ENCODE measurements at places on chromosomes 12 and 14.

- DNase-seq, result no peak
These were observed 173.4 kb downstream of the KITLG start for GRCh38 chr12:88406905-88407304.

DNA sequence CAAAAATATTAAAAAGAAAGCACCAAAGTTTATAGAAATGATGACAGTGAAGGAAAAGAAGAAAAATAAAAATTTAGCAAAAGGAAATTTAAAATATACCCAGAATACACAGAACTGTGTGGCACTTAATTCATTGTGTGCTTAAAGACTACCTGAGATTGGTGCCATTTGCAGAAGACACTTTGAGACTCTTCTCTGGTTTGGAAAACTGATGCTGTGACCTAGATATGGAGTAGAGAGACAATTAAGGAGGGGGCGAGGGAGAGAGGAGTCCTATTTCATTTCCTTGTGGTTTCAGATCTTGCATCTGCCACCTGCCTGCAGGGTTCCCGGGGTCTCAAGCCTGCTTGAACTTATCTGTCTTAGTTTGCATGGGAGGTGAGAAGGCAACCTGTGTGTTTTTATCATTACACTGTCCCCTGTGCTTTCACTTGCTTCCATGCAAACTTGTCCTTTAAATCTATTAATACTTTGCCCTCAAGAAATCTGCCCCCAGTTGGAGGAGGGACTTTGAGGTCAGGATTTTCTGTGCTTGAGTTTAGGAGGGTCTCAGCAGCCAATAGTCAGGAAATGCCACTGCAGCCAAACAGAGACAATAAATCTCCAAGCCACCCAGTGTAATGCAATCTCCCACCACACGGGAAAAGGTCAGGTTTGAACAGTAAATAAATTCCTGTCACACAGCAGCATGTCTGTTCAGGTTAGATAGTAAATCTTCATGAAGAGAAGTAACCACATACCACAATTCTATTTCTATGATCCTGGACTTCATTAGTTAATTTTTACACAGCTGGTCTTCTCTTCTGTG lies 119.4 kb downstream of the CAND1 start:
- DNase-seq, result no peak

DNA sequence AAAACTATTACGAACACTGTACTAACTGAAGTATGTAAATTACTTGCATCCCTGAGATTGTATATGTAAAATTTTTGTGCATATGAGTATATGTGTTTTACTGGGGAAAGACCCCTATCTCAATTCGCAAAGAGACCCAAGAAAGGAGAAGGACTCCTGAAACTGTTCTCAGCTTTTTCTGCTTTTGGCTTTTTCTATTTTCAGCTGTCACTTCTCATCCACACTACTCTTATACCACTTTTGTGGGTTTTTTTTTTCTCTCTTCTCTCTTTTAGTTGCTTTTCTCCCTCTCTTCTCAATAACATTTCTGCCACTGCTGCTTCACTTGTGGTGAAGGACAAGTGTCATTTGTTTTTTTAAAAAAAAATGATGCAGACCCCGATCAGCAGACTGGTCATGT lies 39.8 kb downstream of the NIN start:
- no peak for DNase-seq

DNA sequence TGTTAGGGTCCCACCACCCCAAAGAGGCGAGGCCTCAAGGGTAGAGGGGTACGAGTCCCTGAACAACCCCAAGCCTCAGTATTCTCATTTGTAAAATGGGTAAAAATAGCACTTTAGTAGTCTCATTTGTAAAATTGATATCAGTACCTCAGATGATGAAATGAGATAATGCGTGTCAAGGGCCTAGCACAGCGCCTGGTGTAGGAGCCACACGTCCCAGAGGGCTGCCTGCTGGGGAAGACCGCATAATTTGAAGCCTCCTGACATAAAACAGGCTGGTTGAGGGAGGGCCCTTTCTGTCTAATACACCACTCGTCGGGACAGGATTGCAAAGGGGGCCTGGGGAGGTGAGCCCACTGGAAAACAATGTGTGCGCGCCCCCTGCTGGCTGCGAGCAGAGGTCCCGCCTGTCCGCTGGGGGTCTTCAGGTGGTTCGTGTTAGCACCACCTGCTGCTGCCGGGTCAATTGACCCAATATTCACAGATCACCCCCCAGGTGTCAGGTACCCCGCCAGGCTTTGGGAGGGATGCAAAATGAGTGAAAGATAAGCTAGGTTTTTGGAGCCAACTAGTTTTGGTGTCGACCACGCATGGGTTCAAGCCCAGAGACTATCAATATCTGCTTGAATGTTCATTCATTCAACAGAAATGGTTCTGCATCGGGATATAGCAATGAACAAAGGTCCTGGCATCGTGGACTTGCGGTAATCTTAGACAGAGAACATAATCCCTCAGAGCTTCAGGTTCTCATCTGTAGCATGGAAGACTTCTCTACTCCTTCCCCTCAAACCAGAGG lies 24.7 kb upstream of the IRF2BPL start:
- DNase-seq, result peak; percentile 69

- no peak for DNase-seq
These were observed 216.4 kb downstream of the SLC25A21 start for GRCh38 chr14:36955967-36956366.

DNA sequence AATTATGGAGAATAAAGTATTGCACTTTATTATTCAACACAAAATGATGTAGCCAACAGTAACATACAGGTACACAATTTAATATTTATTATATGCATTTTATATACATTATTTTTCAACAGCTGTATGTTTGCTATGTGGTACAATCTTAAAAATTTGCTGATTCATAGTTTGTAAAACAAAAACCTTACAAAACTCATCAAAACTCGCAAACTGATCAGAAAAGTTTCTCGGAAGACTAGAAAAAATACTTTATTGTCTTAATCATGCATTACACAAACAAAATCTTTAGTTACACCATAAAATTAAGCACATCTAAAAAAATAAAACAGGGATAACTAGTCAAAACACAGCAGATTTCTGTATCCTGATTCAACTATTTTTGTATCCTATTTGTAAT lies 19.5 kb downstream of the COCH start:
- DNase-seq, result no peak

DNA sequence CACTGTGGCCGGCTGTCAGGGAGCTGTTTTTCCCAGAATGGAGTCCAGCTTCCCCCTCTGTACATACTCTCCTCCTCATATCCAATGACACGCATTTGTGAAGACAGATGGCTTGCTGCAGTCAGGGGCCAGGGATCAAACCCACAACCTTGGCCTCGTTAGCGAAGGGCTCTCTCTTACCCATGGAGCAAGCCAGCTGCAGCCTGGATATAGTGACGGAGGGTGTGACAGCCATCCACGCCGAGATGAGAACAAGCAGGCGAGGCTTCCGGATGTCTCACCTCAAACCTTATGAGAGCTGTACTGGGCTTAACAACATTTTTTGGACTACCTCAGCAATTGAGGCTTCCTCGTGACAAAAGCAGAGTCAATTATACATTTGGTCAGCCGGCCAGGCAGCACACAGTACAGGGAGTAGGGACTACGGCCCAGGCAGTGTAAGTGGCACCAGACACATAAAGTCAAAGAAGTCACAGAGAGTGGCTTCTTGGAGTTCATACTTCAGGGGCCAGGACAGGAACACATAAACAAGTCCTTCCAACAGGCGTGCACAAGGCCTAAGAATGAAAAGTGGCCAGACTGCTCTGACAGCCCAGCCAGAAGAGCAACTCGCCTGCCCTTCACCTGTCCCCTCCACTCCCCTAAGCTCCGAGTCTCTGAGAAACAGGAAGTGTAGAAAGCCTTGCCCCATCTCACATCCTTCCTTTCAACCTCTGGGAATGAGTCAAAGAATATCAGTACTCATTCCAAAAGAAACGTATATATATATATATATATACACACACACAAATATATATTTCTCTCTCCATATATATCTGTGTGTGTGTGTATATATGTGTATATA lies 115.1 kb downstream of the TTC7B start:
- DNase-seq, result no peak

- DNase-seq, result no peak
These were observed 415.3 kb downstream of the SOX5 start for GRCh38 chr12:23534196-23534595.

DNA sequence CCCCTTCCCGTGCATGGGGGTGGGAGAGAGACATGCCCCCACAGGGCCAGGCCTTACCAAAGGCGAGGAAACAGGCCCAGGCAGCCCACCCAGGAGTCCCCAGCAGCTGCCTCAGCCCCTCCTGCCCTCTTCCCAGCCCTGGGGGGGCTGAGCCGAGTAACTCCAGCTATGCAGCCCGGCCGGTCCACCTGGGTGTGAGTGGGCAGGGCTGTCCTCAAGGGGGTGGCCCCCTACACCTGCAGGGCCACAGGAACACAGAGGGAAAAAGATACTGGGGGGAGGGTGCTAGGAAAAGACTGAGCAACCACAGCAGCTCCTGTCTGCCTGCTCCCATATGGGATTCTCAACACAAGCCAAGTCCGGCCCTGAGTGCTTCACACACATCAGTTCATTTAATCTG lies 7.6 kb downstream of the FIGNL2 start:
- no peak for DNase-seq

GRCh38 chr14:88496414-88496813 lies 58.4 kb downstream of the PTPN21 start:
- DNase-seq, result no peak

- no peak for DNase-seq
These were observed 35.9 kb downstream of the WNK1 start for GRCh38 chr12:788288-788687.

GRCh38 chr12:125734137-125734536 lies 668.9 kb downstream of the AACS start:
- no peak for DNase-seq

DNA sequence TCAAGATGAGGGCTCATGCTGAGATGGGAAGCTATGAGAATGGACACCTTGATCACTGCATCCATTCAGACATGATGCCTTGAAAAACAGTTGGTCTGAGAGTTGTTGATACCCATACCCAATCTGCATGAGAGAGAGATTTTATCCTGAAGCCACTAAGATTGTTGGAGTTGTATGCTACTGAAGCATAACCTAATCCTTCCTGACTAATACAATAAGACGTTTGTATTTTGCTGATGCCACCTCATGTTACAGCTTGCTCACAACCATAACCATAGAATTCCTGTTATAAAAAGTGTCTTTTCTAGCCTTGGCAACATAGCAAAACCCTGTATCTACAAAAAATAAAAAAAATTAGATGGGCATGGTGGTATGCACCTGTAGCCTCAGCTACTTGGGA lies 12.7 kb upstream of the SERPINA1 start:
- DNase-seq, result no peak

GRCh38 chr14:92945959-92946846 lies 23.3 kb downstream of the CHGA start:
- peak; percentile 63 for DNase-seq

- no peak for DNase-seq
These were observed 331.7 kb downstream of the SOX5 start for GRCh38 chr12:23617749-23618148.

- no peak for DNase-seq
These were observed 117.4 kb downstream of the TGFB3 start for GRCh38 chr14:75864352-75864751.
